ENCODE measurements at places on chromosomes 11 and 22.

- DNase-seq, result no peak
Measured at GRCh38 chr22:19880786-19881569, 26.3 kb upstream of the GNB1L start.

DNA sequence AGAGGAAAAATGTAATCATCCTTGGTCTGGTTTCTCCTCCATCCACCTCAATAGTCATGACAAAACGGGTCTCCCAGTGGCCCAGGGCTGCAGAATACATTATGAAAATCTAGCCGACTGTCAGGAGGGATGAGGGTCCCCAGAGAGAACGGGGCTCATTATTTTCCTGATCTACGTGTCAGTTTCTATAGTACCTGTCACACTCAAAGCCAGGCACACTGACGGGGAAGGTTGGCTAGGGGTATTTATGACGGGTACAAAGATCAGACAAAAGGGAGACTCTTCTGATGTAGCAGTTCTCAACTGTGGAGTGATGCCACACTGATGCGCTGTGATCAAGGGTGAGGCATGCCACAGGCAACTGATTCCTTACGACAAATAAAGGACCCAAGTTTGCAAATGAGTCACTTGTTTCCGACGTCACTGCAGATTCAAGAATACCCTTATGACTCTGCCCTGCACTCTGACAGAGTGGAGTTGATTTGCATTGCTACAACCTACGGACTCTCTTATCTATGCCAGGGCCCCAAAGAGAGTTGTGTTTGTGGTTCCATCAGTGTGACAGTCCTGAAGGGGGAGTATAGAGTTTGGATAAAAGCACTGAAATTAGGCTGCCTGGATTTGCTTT lies 188.2 kb upstream of the TBCEL start:
- no peak for DNase-seq

DNA sequence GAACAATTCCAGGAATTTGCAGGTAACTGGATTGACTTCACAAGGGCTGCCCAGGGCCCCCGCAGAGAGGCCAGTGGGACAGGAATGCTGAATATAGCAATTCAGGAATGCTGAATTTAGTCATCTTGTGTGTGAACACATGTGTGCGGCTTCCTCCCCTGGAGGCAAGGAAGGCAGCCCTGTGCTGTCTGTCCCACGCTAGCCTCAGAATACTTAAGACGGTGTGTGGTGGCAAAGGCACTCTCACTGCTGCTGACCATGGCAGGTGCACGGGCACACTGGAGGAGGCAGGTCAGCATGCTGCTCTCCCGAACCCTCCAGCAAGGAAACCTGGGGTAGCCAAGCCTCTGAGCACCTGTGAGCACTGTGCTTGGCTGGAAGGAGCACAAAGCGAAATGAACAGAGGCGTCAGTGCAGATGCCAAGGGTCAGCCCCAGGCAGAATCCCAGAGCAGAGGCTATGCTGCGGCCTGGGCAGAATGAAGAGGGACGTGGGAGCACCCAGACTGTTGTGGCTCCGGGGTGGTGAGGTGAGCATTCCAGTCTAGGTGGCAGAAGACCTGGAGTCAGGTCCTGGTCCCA lies 2.7 kb downstream of the GNAZ start:
- DNase-seq, result no peak

- peak; percentile 15 for DNase-seq
Measured at GRCh38 chr11:63613517-63614135, 607 bp downstream of the PLAAT3 start.

GRCh38 chr11:35968386-35969088 lies 24.7 kb downstream of the LDLRAD3 start:
- DNase-seq, result no peak
